ENCODE measurements at places on chromosomes 16 and 17. TPM values are rescaled to one million over a fixed set of nuclear protein-coding genes. Genes with fewer than 3 reads are reported as not detected.

The CACNG3 gene
- not detected for total RNA-seq

The ORC6 gene
- 3.9 TPM for total RNA-seq

The MGAT5B gene
- total RNA-seq = 0.33 TPM

The NECAB2 gene
- 0.30 TPM for total RNA-seq

The RGS11 gene
- 4.0 TPM for total RNA-seq

The SOST gene
- 8.8 TPM for total RNA-seq

The PABPN1L gene
- not detected for total RNA-seq

The OR2C1 gene
- 0.26 TPM for total RNA-seq

The WNT9B gene
- total RNA-seq = not detected

The PDILT gene
- total RNA-seq = not detected

The OR4D1 gene
- total RNA-seq = not detected

The ABCA8 gene
- total RNA-seq = 198 TPM

The EVPL gene
- total RNA-seq = 0.10 TPM

The HSD17B1 gene
- total RNA-seq = 2.0 TPM

The OTOP3 gene
- total RNA-seq = not detected

Measured in smooth muscle cell of the pulmonary artery (primary cell).